AML-193 (cell line): ENCODE measurements at places on chromosomes 4 and X.
A peak's percentile ranks its signal among the peaks of the same experiment; 100 is the strongest.

DNA sequence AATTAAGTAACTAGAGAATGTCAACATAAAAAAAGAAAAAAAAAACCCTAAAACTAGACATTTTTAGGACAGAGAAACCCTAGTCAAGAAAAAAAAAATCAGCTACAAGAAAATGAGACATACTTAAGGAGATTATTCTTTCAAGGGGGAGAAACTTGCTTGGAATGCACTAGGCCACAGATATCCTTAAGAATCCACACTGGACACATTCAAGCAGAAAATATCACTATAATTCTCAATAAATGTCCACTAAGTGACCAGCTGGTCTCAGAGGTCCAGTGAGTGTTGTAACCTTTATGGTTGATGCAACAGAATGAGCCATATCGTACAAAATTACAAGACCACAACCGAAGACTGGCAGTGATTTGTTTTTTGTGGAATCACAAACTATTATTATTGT, 15.6 kb upstream of the IBSP start:
- DNase-seq: no peak

GRCh38 chrX:133566876-133567275, 151.6 kb upstream of the GPC4 start:
- DNase-seq: no peak

- DNase-seq: peak; percentile 62
Measured at GRCh38 chr4:26273616-26273980, 47.2 kb upstream of the RBPJ start.

GRCh38 chrX:22406201-22406737, 133.6 kb downstream of the CBLL2 start:
- DNase-seq: no peak

- no peak for DNase-seq
Measured at GRCh38 chr4:39528061-39528465, 824 bp upstream of the UGDH start.

- DNase-seq: no peak
Measured at GRCh38 chr4:91754716-91755115, 549.0 kb upstream of the GRID2 start.

DNA sequence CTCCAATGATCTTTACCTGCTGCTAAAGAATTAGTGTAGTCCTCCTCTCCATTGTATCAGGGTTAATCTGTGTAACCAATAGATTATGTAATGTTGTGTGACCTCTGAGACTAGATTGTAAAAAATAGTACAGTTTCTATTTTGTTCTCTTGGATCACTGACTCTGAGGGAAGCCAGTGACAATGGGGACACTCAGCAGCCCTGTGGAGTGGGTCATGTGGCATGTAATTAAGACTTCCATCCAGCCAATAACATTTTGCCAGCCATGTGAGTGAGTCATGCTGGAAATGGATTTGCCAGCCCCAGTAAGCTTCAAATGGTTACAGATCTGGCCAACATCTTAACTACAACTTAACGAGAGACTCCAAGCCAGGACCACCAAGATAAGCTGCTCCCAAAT, 332.3 kb downstream of the PTTG2 start:
- DNase-seq: no peak

GRCh38 chrX:33106737-33107136, 104.6 kb downstream of the DMD start:
- DNase-seq: no peak

GRCh38 chr4:89175611-89176010, 64.3 kb downstream of the TIGD2 start:
- DNase-seq: no peak

GRCh38 chr4:90254357-90254756, 127.2 kb downstream of the CCSER1 start:
- no peak for DNase-seq

DNA sequence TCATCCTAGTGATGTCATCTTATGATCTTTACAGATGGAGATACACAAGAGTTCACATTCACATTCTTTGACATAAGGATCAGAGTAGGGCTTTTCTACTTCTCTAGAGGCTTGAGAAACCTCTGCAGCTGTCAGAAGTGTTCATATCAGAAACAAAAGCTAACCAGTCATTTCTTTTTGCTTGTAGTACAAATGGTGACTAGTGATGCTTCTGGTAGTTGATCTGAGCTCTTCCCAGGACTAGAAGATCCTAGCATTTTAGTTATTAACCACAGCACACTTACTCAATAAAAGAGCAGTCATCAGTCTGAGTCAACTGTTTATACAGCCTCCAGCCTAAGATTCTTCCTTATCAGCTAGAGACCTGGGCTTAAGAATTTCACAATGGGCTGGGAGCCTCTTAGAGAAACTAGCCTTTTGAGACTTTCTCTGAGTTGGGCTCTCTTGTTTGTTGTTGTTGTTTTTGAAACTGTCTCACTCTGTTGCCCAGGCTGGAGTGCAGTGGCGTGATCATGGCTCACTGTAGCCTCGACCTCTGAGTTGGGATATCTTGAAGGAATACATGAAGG, 84.1 kb downstream of the TMEM164 start:
- DNase-seq: peak; percentile 38

DNA sequence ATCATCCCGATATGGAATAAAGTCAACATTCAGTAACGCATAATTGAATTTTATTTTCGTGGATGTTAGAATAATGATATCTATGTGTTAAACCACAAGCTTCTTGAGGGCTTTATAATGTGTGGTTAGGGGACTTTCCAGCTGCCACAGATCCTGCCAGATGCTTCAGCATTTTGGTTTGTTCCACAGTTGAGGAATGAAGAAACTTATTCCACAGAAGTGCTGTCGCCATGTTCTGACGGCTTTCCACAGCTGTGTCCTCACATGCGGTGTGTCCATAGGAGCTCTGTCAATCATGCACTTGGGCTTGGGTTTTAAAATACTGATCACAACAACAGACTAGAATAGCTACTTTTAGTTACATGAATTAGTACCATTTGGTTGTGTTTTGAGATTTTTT, 411.9 kb downstream of the TRIML1 start:
- no peak for DNase-seq

GRCh38 chr4:127364397-127364796, 268.4 kb upstream of the INTU start:
- no peak for DNase-seq

DNA sequence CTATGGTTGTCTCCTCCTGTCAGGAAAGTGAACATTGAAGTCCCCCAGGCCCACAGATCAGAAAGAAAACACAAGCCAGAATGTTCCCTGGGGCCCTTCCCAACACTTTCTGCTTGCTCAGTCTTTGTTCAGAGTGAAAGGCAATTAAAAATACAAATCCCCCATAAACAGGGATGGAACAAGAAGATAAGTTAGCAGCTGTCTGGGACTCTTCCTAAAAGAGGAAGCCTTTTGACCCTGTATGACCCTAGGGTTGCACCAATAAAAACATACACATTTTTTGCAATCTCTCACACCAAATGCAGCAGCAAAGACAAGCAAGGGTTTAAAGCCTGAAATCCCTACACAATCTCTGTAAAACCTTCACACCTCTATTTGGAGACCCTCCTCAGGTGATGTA, 22.6 kb downstream of the IRF2 start:
- peak; percentile 53 for DNase-seq

- DNase-seq: peak; percentile 72
Measured at GRCh38 chr4:152634110-152634760, 45.6 kb downstream of the TMEM154 start.

DNA sequence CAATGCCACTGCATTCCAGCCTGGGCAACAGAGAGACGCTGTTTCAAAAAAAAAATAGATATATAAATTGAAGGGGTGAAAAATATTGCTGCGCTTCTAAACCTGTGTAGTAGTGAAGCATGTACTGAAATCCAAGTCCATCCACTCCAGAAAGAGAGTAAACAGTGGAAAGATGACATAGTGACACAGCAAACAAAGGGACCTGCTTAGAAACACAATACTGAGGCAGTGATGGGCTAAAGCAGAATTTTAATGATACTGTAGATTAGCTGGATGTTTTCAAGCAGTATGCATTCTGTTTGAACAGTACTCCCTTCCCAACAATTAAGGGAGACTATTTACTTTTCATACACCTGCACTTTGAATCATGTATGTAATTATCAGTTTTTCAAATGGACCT, 42.5 kb downstream of the TFDP3 start:
- no peak for DNase-seq

- DNase-seq: no peak
Measured at GRCh38 chr4:6408263-6408662, 64.2 kb downstream of the PPP2R2C start.

GRCh38 chrX:31609130-31609529, 537.3 kb upstream of the FTHL17 start:
- no peak for DNase-seq

GRCh38 chrX:45110494-45110893, 90.2 kb downstream of the DIPK2B start:
- no peak for DNase-seq

DNA sequence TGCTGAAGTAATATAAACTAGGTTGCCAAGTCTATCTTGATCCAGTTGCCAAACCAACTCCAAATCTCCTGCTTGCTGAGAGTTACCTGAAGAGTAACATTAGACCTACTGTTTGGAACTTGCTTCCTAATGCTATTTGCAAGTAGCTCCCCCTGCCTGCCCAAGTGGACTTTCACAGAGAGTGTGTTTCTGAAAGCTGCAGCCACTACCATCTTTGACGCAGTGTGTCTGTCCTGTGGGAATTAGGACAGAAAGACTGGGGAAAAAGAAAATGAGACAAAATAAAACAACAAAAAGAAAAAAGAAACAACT, 195.0 kb upstream of the HS3ST1 start:
- DNase-seq: no peak

DNA sequence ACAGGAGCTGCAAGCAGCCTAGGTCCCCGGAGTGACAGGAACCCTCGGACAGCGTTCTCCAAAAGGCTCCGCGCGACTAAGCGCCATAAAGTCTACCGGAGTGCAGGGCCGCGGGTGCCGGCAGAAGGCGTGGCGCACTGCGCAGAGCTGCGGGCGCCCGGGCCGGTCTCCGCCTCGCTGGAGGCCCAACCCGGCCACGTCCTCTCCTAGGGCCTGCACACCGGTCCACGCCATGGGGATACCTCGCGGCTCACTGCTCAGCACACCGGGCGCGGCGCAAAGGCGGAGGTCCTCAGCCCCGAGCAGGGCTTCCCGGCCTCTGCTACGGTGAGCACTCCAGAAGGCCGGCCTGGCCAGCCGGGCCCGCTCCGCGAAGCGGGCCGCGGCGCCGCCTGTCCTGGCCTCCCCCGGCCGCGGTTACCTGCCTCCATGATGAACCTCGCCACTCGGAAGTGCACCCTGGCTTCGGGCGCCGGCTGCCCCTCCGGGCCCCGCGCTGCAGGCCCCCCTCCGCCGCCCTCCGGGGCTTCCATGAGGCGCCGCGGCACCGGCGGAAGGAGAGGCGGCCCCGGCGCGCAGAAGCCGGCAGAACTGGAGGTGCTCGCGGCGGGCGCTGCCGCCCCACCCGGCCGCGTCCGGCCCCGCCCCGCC, at the start of gene CCNQ:
Gene CCNQ, minus strand, starts transcription at position 599 of the 651 bp plus-strand sequence. Its CDS starts 66 bp downstream, at position 533.
- DNase-seq: peak; percentile 2

DNA sequence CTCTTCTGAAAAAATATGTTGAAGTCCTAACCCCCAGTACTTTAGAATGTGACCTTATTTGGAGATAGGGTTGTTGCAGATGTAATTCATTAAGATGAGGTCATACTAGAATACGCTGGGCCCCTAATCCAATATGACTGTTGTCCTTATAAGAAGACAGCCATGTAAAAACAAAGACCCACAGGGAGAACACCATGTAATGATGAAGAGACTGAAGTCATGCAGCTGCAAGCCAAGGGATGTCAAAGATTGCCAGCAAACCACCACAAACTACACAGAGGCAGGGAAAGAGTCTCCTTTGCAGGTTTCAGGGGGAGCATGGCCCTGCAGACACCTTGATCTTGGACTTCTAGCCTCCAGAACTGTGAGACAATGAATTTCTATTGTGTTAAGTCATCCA, 37.4 kb downstream of the CXorf58 start:
- no peak for DNase-seq

DNA sequence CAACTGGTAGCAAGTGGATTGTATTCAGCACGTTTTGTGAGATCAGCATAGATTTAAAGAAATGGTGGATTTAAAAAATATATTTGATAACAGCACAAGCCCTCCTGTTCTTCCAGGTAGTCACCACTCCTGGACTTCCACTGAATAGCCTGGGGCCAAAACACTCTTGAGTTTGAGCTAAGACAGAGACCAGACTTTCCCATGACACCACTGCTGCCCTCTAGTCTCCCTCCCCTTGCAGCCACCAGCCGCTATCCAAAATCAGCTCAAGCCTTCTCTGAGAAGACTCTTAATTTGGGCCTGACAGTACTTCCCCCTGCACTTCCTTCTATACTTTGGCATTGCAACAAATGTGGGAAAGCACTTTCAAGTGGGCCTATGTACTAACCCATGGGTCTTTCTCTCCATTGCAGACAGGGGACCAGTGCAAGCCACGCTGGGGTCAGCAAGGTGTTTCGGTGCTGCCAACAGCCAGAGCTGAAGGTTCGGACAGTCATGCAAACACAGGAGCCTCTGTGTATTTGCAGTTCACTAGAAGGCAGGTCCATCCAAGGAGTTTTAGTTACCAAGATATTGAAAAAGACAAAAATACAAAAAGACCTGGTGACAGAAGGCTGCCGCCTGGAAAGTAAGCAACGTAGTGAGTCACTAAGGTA, 40.5 kb upstream of the KLHL13 start:
- DNase-seq: no peak

DNA sequence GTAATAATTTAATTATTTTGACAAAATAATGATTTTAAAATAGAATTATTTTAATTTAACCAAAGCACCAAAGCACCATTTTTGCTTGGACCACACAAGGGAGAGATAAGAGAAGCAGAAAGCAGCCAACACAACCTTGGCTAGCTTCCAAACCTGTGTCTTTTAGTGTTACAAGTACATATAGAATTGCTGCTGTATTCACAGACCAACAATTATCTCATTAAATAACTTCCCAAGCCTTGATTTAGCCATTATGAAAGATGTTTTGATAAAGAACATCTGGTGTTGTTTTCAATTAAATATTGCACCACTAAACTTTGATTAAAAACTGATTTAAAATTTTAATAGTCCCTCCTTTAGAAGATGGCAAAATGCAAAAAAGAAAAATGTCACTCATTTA, 14.0 kb upstream of the IGFBP7 start:
- no peak for DNase-seq
